ENCODE measurements at places on chromosomes 13 and 19. TPM values are rescaled to one million over a fixed set of nuclear protein-coding genes. Genes with fewer than 3 reads are reported as not detected.

DNA sequence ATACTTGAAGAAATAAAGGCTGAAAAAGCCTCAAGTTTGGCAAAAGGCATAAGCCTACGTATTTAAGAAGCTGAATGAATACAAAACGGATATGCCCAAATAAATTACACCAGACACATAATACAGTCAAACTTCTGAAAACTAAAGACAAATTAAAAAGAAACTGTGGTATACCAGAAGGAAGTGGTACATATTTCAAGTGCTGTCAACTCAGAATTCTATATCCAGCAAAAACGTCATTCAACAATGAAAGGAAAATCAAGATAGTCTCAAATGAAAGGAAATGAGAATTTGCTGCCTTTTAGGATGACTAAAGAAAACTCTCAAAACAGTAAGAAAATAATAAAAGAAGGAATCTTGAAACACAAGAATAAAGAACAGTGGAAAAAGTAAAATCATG lies 69.5 kb downstream of the POLR1D start:
- no peak for DNase-seq

GRCh38 chr19:18216789-18217188 lies 9.4 kb downstream of the PDE4C start:
- no peak for DNase-seq

DNA sequence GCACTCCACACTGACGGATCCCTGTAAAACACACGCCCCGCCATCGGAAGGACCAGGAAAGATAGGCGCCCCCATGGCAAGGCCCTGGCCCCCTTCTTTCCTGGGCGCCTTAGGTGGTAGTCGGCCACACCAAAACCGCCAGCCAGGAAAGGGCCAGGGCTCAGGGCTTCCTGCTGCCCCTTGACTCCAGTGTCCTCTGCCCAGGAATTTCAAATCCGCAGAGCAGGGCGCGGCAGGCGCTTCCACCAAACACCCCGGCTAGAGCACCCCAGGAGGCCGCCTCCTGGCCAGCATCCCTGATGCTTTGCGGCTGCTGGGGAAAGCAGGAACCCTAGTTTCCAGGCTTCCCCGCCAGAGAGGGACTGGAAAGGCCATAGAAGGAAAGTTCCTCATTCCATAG lies 57.5 kb downstream of the ZNF726 start:
- no peak for DNase-seq

The ZNF44 gene
- total RNA-seq: 1.3 TPM

The FFAR1 gene
- not detected for total RNA-seq

The C19orf38 gene
- total RNA-seq: 0.71 TPM

Data from SK-MEL-5 (cell line).